Activated CD4-positive, alpha-beta memory T cell treated with anti-CD3 and anti-CD28 coated beads, Interleukin-2, amount 10 ng/mL, durations not matched to agents 7 days and 5 days (primary cell): ENCODE measurements at places on chromosomes 7 and 10.

DNA sequence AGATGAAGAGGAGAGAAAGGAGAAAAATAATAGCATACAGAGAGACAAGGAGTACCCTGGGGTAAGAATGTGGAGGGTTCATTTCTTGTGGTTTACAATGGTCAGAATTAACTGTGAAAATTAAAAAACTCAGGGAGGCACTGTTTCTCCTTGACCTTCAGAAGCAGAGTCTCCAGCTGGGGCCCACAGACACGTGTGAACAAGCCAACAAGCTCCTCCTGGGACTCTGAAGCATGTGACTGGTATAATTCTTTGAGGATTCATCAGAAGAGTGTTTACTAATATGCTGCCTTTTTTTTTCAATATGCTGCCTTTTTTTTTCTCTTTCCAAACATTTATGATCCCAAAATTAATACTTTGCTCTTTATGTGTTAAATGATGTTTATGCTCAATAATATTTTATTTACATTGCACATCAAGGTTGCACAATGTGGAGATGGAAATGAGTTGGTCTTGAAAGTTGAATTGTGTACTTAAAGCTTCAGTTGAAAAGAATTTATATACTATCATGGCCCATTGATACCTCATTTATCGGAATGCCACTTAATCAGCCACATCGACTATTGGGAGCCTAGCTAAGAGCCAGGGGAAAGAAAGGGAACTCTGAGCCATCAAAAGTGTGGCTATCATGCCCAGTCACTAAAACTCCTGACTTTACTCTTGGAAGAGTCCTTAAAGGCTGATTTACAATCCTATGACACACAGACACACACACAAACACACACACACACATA is 134.7 kb upstream of the RHOBTB1 start:
- DNase-seq = no peak

- no peak for DNase-seq
Observed at GRCh38 chr10:9331583-9332008, 1277.1 kb downstream of the GATA3 start.

- DNase-seq = no peak
Observed at GRCh38 chr10:115659616-115660015, 566.5 kb downstream of the ATRNL1 start.

- DNase-seq = peak; percentile 4
Observed at GRCh38 chr7:1800902-1801301, 130.8 kb downstream of the ELFN1 start.

- DNase-seq = no peak
Observed at GRCh38 chr7:131844369-131844768, 287.9 kb upstream of the PODXL start.

DNA sequence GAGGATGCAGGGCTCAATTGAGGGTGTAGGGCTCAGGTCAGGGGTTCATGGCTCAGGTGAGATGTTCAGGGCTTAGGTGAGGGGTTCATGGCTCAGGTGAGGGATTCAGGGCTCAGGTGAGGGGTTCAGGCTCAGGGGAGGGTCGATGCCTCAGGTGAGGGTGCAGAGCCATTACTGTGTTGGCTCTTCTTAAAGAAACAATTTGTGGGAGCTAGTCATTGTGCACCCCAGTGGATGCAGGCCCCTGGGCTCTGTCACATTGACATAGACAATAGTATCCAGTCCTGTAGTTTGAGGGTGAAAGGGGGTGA is 86.7 kb downstream of the ADCY1 start:
- DNase-seq = peak; percentile 8

DNA sequence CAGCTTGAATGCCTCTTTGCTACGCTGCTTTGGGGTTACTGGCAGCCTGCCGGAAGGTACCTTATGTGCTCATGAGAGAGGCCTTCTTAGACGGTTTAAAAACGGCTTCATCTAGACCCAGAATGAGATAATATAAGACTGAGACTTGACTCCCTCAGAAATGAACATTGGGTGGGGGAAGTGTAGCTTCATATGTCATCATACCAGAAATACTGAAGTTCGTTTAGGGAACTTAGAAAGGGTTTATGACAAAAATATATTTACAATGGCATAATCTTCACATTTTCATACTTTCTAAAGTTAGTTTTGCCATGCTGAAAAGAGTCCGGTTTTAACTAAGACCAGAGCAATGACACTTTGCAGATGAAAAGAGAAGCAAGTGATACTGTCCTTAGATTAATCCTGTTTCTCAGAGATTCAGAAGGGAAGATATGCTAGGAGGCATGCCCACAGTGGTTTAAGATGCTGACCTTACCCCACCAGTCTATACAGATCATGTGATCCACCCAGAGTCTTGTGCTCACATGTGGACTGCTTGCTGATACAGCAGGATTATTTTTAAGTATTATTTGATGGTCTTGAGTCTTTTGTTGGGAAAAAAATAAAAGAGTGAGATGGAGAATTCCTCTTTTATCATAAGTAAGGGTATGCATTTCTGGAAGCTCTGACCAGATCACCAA is 40.8 kb upstream of the HGF start:
- no peak for DNase-seq

- DNase-seq = no peak
Observed at GRCh38 chr10:88707429-88708155, 1.5 kb downstream of the LIPK start.

DNA sequence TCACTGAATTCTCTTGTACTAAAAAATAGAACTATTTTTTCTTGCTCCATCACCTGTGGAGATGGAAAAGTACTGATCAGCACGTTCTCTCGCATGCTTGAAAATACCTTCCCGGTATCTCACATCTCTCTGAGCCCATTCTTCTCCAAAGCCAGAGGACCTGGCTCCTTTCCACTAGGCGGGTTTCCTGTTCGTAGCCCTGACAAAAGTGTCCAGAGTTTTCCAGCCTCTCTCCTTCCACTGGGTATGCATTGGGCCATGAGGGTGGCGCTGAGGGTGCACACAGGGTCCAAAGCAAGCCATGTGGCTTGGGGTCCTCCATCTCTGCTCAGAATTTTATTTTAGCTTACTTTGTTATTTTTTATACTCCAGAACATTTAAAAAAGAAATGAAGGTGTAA is 16.3 kb upstream of the SRGN start:
- no peak for DNase-seq

DNA sequence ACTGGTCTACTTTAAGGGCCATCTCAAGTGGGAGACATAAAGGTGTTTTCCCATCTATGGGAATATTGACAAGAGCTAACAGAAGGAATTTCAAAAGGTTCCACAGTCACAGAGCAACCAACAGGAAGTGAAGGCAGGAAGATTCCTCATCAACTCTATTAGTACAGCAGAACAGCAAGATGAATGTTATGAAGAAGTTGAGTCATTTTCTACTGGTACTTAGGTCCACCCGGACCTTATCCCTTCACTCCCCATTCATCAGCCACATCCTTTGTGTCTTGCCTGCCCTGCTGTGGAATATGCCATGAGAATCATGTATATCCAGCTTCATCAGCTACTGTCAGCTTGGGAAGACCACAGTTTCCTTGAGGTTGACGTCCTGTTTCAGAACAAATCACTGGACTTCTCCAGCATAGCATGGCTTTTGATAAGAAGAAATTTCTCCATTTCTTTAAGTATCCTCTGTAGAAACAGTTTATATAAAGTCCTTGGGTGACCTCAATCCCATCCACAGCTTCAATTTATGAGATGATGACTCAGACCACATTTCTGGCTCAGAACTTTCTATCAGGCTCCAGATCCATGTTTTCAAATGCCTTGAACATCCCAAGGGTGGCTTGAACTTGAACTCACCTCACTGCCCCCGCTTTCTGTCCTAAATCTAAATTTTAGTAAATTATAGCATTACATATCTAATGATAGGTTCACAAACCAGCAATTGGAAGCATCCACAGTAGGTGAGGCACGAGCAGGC is 84.9 kb upstream of the AGK start:
- no peak for DNase-seq

GRCh38 chr7:78578686-78579085 is 780.1 kb downstream of the PHTF2 start:
- no peak for DNase-seq

DNA sequence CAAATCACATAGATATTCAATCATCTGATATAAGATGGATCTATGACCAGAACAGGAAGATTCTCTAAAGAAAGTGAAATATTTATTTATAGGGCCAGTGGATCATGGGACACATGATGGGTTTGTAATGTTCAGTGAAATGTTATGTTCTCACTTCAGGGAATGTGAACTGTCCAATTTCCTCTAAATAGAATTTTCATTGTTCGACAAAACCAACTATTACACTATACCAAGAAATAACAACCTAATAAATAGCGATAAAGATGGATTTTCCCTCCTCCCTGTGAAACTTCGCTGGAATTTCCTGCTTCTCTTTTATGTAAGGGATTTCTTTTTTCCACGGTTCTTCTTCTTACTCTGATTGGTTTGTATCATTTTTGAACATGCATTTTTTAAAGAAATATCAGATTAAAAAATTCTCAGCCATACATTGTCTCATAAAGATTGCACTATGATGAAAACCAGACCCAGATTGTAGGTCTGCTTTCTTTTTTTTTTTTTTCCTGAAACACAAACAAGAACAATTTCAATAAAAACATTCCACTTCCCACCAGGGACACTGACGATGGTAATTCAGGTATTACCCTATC is 139.8 kb upstream of the ZEB1 start:
- DNase-seq = no peak

DNA sequence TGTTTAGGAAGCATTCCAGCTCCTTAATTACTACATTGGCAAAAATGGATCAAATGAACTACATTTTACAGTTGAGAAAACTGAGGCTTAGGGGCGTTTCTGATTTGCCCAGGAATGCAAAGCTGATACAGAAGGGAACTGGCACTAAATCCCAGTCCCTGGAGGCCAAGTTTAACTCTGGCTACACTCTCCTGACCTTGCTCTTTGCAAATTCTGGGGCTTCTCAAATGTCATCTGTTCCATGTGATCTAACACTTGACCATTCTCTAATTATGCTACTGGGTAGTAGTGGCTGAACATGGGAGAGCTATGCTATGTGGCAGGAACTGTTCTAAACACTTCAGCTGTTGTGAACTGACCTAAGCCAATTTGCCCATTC is 11.3 kb upstream of the HABP2 start:
- DNase-seq = no peak

GRCh38 chr10:103681617-103682399 is 173.6 kb downstream of the SH3PXD2A start:
- DNase-seq = no peak

- no peak for DNase-seq
Observed at GRCh38 chr10:68992636-68993440, 4.2 kb downstream of the KIFBP start.

GRCh38 chr7:17255926-17256325 is 42.5 kb upstream of the AHR start:
- no peak for DNase-seq

GRCh38 chr10:11894381-11895107 is 71.4 kb downstream of the PROSER2 start:
- no peak for DNase-seq

DNA sequence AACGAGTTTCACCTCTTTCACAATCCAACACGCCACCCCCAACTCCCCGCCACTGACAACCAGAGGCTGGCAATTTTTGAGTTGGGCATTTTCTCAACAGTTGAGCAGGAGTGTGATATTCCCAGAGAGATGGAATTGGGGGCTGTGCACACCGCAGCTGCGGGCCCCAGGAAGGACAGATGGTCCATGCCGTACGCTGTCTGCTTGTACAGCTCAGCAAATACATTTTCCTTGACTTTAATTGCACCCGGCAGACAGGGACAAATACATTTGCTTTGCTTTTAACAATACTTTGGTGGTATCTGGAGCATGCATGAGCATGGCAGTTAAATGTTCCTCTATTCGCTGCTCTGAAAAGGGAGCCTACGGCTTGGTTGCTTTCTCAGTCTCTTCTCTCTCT is 354.2 kb upstream of the DPP6 start:
- no peak for DNase-seq

GRCh38 chr7:112266141-112266540 is 59.6 kb downstream of the ZNF277 start:
- DNase-seq = no peak

DNA sequence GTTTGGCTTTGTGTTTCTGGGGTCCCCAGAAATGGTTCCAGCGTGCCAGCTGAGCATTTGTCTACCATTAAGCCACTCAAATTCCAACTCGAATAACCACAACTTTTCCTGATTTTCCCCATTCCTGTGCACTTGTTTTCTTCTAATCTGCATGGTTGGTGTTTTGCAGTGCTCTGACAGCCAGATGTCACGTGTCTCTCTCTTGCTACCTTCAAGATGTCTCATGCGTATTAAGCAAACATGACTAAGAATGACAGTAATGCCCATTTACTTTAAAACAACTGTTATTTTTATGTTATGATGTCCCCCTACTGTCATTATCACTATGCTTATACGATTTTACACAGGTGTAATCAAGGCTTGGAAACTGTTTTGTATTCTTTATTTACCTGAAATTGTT is 35.2 kb upstream of the MXI1 start:
- no peak for DNase-seq

GRCh38 chr7:99001482-99002147 is 123.3 kb downstream of the TRRAP start:
- DNase-seq = no peak

- DNase-seq = no peak
Observed at GRCh38 chr7:64839910-64840309, 45.7 kb downstream of the ZNF138 start.

- DNase-seq = no peak
Observed at GRCh38 chr7:173209-173918, 19.0 kb upstream of the FAM20C start.

DNA sequence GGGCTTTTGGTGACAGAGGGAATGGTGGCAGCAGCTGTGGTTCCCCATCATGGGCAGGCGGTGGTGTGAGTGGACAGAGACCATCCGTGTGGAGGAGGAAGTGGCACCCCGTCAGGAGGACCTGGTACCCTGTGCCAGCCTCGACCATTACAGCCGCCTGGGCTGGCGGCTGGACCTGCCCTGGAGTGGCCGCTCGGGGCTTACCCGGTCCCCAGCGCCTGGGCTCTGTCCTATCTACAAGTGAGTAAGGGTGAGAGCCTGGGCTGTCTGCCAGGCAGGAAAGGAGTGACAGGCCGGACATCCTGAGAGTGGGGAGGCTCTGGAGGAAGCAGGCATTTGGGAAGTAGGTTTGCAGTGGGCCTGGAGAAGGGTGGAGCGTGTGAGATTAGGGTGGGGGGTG is 2.9 kb upstream of the ZNF467 start:
- DNase-seq = no peak

- peak; percentile 74 for DNase-seq
Observed at GRCh38 chr7:100694098-100694745, at the start of gene GIGYF1. GIGYF1 (minus strand) TSS chr7:100694250; CDS start chr7:100688238, 6,012 bp downstream.

DNA sequence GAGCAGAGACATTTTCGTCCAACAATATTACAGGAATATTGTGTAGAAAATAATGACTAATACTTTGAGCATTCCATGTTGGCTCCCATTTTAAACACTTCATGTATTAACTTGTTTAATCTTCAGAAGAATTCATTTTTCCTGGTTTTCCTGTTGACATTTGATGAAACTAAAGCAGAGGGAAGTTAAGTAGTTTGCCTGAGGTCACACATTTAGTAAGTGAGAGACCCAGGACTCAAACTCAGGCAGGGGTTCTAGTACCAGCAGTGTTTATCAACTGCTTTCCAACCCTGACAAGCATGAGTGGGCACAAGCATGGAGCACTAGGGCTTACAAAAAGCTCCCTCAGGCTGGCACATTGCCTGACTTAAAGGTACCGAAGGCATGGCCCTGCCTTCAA is 719.1 kb downstream of the AUTS2 start:
- DNase-seq = no peak

- no peak for DNase-seq
Observed at GRCh38 chr10:66148312-66148711, 777.5 kb upstream of the LRRTM3 start.
